Suppressor macrophage (primary cell): ENCODE measurements at places on chromosomes 3 and 15.

DNA sequence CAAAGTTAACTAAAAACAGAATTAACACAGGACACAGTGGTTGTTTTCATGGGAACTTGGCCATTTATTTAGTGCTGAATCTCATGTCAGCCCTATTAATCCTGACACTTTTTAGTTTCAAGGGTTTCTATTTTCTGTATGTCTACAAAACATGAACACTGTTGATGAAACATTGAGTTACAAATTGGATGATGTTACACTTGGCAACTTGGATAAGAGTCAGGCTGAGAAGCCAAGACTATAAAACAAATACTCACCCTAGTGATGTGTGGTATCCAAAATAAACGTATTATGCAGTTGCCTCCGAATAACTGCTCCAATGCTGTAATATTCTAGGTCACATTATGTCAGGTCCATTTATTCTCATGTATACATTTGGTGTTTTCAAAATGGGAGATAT lies 349.6 kb downstream of the ZIC1 start:
- DNase-seq: no peak

DNA sequence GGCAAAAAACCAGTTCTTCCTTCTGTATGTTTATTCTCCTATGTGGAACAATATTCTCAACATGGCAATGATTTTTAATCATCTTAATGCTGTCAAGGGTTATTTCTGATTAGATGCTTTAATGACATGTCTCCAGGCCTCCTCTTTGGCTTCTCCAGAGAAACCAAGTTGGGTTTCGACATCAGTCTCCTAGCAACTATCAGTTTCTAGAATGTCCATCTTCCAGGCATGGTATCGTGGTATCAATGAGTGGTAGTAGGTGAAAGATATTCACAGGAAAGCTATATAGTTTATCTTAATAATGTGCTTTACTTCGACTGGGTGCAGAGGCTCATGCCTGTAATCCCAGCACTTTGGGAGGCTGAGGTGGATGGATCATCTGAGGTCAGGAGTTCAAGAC lies 128.5 kb downstream of the C3orf70 start:
- DNase-seq: no peak

GRCh38 chr3:135491491-135492205 lies 473.9 kb upstream of the PPP2R3A start:
- DNase-seq: no peak

GRCh38 chr3:196968233-196969133 lies at the start of gene PIGZ:
TSS of gene PIGZ (minus strand) at chr3:196968833. CDS start at chr3:196952031, 16,802 bp downstream.
- peak; percentile 85 for DNase-seq

- DNase-seq: no peak
Measured at GRCh38 chr3:109073116-109073515, 44.8 kb downstream of the MORC1 start.

DNA sequence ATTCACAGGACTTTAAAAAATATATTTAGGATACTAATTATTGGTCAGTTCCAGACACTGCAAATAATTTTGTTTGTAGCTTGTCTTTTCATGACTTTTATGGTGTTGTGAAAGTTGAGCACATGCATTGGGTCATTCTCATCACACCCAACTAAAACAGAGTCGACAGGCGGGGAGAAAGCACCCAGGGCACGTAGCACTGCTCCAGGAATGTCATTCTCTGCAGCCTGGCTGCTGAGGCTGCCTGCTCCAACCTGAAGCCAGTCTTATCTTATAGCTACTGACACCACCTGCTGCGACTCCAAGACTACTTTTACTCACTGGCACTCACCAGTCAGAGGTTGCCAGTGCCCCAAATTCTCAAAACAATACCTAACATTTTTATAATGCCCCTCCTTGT lies 56.9 kb downstream of the ACAD9 start:
- DNase-seq: no peak
